ENCODE measurements at places on chromosomes 2 and 18.

GRCh38 chr2:177606636-177607035 lies 214.1 kb downstream of the AGPS start:
- no peak for DNase-seq

GRCh38 chr2:129381789-129382188 lies 597.7 kb upstream of the RAB6C start:
- no peak for DNase-seq

DNA sequence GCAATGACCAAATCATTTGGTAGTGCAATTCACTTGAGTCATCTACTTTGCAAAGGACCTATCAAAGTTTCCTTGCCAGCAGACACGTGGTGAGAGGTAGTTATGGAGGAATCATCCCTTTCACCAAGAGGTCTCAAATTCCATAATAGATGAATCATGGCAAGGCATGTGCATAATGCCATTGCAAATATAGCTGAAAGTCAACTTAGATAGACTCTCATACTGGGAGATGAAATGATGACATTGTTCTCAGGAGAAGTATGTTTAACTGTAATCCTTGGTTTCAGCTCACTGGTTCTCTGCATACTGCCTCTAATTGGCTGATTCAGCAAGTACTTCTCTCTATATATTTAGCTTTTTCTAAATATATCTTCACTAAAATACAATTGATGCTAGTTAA lies 57.2 kb downstream of the CALCRL start:
- no peak for DNase-seq

DNA sequence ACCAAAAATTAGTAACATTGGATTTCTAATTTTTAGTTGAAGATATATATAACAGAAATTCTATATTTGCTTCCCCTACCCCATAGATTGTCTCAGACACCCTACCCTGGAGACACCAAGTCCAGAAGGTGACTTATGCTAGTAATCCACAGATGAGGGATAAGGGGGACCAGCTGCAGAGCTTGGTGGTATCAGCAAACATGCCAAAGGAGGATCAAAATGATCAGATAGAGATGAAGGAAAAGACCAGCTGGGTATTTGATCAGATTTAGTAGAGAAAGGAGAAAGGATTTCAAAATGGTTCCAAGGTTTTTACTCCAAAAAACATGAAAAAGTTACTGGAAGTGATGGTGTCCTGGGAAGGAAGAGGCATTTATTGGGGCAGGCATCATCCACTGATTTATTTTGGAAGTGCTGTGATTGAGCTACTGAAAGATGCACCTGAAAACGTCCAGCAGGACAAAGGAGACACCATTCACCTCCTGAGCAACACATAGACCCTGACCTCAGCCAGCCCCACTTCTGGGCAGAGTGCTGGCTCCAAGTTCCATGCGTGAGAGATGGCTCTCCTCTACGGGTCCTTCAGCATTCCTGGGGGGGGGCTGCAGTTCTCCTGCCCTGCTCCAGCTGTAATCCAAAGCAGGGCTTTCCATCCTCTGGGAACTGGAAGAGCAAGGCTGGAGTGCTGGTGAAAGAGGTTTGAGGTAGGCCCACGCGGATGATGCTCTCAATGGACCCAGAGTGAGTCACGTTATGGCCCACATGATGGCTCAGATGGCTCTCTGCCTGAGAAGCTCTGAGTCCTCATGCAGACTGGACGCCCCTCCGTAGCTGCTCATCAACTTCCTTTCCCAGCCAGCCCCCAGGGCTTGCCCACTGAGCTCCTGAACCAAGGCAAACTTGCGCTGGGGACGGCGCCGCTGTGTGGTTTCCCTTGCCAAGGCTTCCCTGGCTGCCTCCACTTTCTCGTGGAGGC lies 3.7 kb upstream of the LRRFIP1 start:
- no peak for DNase-seq

DNA sequence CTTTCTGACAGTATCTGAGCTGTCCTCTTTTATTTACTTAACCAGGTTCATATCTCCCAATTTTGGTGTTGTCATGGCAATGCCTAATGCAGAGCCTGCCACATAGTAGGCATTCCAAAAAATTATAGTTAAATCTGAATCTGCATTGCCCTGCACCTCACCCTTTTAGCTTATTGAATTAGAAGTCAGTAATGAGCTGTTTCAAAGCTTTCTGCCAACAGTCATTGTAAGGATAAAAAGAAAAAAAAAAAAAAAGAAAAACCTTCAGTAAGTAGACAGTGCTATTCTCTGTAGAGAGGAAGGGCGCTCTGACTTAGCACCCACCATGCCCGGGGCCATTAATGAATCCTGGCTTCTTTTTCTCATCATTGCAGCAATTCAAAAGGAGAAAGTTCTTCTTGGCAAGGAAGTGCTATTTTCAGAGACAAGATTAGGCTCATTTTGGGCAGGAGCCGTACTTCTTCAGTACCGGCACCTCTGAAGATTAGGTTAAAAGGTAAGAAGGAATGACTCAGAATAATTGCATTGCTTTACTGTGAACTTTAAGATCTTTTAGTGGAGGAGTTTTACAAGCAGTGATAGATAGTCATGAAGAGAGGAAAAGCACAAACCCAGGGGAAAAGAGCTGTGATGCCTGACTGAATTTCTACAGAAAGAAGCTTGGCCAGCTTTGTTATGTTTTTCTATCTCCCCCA lies 2041.2 kb upstream of the PIK3C3 start:
- no peak for DNase-seq

All from activated T-cell treated with anti-CD3 and anti-CD28 coated beads for 1 hour (primary cell).